ENCODE measurements at places on chromosomes 7 and 10. TPM values are rescaled to one million over a fixed set of nuclear protein-coding genes. Genes with fewer than 3 reads are reported as not detected.

- peak; percentile 4 for DNase-seq
Observed at GRCh38 chr10:78899996-78900714, 168.6 kb upstream of the ZMIZ1 start.

DNA sequence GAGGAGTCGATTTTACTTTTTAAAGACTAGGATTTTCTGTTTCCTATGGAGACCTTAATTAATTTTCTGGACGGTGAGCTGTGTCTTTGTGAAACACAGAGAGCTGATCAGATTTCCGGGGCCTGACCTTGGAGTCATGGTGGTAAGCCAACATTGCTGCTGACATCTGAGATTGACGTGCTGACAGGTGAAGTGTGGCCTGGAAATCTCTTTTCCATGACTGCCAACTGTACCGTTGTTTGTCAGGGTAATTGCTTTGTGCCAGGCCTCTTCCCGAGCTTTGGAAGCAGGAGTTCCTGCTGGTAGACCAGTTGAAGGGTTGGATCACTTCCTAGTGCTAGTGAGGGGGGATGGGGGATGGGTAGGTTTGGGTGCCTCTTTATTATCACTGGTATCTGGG, 71.2 kb downstream of the ADRA2A start:
- no peak for DNase-seq

DNA sequence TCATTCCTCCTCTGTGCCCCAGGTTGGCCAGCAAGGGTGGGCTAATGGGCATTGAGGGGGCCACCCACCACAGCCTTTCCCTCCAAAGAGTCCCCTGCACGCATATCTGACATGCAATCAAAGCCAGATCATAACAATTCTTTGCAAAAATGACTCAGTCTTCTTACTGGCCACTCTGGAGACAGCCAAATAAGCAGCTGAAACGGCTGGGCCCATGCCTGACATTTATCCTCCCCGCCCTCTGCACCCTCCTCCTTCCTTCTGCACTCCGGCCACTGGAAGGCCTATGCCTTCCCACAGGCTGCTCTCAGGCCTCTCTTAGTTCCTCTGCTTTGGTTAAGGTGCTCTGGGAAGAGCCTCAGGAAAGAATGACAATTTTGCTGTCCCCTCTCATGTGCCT, 29.2 kb upstream of the NPFFR1 start:
- no peak for DNase-seq

The IKZF5 gene
- 11.8 TPM for total RNA-seq

DNA sequence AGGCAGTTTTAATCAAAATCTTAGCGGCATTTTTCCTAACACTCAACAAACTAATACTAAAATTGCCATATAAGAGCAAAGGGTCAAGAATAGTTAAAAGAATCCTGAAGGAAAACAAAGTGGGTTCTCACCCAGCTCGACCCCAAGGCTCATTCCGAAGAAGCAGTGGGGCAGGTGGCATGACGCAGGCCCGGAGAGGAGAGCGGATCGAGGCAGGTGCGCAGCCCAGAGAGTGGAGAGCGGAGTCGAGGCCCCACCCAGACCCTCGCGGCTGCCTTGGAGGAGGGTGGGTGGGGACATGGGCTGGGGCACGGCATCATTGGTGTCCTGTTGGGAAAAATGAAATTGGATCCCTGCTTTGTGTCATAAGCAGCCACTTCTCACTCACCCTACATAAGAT, 109.8 kb downstream of the INPP5A start:
- DNase-seq = no peak

The MBL2 gene
- not detected for total RNA-seq

GRCh38 chr7:137795211-137795610, 51.6 kb downstream of the DGKI start:
- no peak for DNase-seq

DNA sequence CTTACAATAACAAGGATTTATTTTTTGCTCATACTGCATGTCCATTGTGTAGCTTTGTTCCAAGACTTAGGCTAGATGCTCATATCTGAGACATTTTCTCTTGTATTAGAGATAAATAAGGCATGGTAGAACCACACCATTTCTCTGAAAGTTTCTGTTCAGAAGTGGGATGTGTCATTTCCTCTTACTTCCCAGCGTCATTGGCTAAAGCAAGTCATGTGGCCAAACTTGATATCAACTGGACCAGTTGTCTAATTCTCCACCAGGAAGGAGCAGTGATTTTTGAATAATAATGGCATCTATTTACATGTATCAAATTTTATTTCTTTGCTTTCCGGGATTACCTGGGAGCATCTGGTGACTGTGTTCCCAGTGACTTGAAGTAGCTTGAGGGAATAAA, 38.3 kb downstream of the AHCYL2 start:
- DNase-seq = no peak

The FRMD4A gene
- 33.3 TPM for total RNA-seq

GRCh38 chr7:78563191-78563590, 764.6 kb downstream of the PHTF2 start:
- DNase-seq = no peak

GRCh38 chr10:16745061-16745460, 72.2 kb downstream of the RSU1 start:
- no peak for DNase-seq

The FAM241B gene
- 1.7 TPM for total RNA-seq

The GNGT1 gene
- total RNA-seq = not detected

GRCh38 chr10:94003488-94003887, 9.8 kb downstream of the PLCE1 start:
- DNase-seq = no peak

GRCh38 chr10:86756511-86757112, at the start of gene BMPR1A:
BMPR1A (plus strand) TSS chr10:86756619; CDS start chr10:86876019, 119,400 bp downstream.
- no peak for DNase-seq

The ZNF33B gene
- total RNA-seq = 11.6 TPM

DNA sequence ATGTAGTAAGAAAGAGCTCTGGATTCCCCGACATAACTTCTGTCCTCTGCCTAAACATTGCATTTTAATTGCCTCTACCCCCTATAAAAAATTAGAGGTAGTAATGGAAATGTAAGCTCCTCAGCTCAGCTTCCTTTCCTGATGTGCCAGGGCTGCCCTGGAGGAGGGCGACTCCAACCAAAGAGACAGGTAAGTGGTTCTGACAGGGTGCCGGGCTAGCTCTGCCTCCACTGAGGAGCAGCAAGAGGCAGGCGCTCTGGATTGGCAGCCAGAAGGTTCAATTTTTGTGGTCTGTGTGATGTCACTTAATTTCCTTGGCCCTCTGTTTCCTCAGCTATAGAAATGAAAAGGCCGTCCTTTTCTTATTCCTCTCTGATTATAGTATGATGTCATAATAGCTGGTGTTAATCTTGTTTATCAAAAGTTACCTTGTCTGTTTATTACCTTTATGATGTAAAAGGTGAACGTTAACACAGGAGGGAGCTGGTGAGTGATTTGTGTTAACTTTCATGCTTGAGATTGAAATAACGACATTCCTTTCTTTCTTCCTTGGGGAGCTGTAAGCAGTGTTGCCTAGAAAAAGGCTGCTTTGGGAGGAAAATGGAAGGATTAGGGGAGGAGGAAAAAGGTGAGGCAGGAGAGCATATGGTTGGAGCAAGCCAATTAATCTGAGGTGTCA, 51.8 kb downstream of the ANLN start:
- no peak for DNase-seq

DNA sequence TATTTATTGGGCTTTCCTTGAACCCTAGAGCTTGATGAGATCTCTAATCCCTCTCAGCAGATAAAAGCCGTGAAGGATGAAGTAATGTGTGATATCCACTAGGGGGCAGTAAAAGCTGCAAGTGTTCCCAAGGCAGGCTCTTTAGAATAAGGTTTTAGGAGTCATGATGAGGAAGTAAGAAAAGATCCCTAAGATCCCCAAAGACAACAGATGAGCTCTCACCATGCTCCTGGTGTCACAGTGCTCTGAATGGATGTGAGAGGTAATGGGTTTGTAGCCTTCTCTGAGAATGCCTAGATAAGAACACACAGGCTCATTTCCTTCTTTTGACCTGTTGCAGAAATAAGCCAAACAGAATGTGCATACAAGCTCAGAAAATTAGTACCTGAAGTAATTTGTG, 70.4 kb upstream of the ITPRID1 start:
- peak; percentile 39 for DNase-seq

The VAX1 gene
- total RNA-seq = not detected

GRCh38 chr7:149016876-149017275, 11.4 kb downstream of the PDIA4 start:
- DNase-seq = no peak

The ABCB8 gene
- 13.2 TPM for total RNA-seq

- no peak for DNase-seq
Observed at GRCh38 chr7:151756076-151756731, 120.7 kb downstream of the PRKAG2 start.

DNA sequence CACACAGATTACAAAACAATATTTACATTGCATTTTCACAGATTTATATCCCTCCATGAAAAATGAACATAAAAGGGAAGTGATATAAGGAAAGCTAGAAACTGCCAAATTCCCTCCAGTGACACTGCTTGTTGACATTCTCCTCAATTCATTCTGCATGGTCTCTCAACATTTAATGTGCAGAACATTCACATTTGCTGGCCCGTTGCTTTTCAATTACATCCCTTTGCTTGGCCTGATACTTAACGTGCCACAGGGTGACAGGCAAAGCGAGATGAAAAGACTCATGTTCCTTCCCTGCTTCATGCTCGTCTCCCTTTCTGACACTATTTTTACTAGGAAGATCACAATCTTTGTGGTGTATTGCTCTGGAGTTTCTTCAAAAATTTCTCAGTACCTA, 1019.7 kb upstream of the LRRN3 start:
- no peak for DNase-seq

DNA sequence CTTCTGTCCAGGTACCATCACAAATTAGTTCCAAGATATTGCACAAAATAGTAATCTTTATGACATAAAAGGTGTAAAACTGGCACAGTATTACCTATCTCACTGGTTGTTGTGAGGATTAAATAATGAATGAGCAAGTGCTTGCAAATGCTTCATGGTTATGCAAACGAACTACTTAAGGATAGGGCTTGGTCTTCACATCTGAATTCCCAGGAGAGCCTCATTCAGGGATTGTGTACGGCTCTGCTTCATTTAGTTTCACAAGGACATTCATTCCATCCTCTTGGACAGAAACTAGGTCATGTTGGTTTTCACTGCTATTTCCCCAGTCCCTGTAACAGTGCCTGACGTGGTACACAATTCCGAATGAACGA, 12.1 kb downstream of the ABCA13 start:
- no peak for DNase-seq

Measured in skin of body (tissue), 3 donors.